ENCODE measurements at places on chromosomes 6 and 20.

DNA sequence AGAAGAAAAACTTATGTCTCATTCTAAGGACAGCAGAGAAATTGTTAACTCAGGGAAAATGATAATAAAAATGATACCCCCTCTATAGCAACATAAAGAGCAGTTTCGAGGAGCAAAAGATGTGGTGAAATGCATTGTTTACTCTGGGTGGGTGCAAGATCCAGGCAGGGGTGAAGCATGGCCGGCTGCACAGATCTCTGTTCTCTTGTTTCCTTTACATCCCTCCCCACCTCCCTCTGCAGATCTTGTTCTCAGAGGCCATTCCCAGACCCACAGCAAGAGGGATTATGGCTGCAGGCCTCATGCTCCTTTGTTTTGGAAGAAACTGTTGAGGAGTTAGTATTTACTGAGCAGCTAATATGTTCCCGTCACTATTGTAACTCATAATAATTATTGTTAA, 1.8 kb downstream of the BTN3A1 start:
- DNase-seq, result no peak

GRCh38 chr6:41197234-41197633, 3.7 kb downstream of the TREML2 start:
- DNase-seq, result no peak

DNA sequence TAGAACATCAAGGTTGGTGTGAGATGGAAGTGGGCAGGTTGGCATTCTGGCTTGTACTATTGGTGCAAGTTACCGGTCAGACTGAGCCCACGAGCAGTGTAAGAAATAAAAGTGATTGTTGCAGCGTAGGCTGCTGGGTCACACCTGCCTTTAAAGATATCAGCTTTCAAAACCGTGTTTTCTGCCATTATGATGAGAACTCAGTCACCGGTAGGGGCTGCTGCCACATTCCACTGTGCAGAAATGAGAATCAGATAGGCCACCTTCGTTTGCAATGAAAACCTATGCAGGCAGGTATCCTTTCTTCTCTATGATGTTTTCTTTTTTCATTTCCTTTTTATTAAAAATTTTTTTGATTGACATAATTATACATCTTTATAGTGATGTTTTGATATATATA, 168.5 kb downstream of the MYLK4 start:
- no peak for DNase-seq

GRCh38 chr20:63969838-63970713, at the start of gene ZNF512B:
TSS of gene ZNF512B (minus strand) at chr20:63969930. CDS start at chr20:63967950, 1,980 bp downstream.
- DNase-seq, result peak; percentile 67

GRCh38 chr6:150549007-150549406, 50.7 kb upstream of the PLEKHG1 start:
- no peak for DNase-seq

GRCh38 chr6:89580997-89581666, 57.4 kb downstream of the LYRM2 start:
- DNase-seq, result no peak

- DNase-seq, result no peak
Measured at GRCh38 chr6:34098045-34098936, 47.6 kb downstream of the GRM4 start.

GRCh38 chr6:149153693-149154092, 163.8 kb upstream of the TAB2 start:
- no peak for DNase-seq

DNA sequence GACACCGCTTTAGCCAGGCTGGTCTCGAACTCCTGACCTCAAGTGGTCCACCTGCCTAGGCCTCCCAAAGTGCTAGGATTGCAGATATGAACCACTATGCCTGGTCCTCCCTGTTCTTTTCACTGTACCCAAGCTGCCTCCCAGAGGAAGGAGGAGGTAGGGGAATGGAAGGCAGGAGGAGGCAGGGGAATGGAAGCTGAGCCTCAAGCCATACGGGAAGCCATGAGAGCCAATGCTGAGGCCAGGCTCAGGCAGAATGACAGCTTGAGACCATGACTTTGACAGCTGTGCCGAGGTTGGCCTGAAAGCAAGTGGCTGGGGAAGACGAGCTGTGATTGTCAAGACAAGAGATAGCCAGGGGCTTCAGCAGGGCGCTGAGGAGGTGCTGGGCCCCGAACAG, 13.6 kb upstream of the ZNF335 start:
- no peak for DNase-seq

DNA sequence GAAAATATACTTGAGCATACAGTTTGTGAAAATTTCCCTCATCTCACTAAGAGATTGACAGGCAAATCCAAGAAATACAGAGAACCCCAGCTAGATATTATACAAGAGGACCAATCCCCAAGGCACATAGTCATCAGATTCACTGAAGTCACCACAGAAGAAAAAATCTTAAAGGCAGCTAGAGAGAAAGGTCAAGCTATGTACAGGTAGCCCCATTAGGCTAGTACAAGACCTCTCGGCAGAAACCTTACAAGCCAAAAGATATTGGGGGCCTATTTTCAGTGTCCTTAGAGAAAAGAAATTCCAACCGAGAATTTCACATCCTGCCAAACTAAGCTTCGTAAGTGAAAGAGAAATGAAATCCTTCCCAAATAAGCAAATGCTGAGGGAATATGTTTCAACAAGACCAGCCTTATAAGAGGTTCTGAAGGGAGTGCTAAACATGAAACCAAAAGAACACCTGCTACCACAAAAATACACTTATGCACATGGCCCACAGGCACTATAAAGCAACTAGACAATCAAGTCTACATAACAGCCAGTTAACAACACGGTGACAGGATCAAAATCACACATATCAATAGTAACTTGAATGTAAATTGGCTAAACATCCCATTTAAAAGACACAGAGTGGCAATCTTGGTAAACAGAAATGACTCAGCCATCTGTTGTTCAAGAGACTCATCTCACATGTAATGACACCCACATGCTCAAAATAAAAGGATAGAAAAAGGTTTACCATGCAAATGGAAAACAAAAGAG, 96.3 kb downstream of the FHL5 start:
- no peak for DNase-seq

- DNase-seq, result peak; percentile 35
Measured at GRCh38 chr20:1950836-1951235, 43.0 kb downstream of the PDYN start.

GRCh38 chr6:13004601-13005000, 288.0 kb downstream of the PHACTR1 start:
- no peak for DNase-seq

GRCh38 chr6:43683708-43684455, 3.7 kb downstream of the MRPS18A start:
- DNase-seq, result no peak

GRCh38 chr6:1802491-1803395, 193.0 kb downstream of the FOXC1 start:
- DNase-seq, result peak; percentile 49

DNA sequence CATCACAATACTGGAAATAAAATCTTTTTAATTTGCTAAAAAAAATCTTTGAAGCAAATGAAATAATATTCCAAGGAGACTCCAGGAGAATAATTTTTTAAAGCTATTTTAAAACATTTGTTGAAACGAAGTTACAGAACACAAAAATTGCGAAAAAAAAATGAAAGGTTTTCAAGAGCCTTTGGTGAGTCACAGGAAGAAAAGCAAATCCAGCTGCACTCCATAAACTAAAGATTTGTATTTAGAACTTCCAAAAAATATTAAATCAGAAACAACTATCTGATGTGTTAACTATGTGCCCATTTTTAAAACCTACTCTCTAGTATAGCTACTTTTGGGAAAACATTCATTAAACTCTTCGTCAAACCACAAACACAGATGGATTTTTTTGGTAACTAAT, 23.6 kb downstream of the PDSS2 start:
- no peak for DNase-seq

DNA sequence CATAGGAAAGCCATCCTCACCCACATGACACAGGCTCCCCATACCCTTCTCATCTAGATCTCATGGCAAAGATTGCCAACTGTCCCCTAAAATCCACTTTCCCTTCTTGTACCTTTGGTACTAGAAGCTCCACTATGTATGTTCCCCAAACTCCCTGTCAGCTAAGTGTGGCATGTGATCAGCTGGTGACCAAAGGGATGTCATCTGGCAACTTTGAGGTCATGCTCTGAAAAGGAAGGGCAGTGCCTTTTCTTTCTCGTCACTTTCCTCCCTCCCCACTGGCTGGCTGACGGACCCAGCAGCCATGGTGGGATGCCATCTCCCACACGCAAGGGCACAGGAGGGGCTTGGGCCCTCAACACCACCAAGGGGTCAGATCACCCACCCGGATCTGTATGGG, 23.8 kb upstream of the TAF8 start:
- no peak for DNase-seq

GRCh38 chr6:108621117-108621516, 60.4 kb downstream of the FOXO3 start:
- DNase-seq, result peak; percentile 89

DNA sequence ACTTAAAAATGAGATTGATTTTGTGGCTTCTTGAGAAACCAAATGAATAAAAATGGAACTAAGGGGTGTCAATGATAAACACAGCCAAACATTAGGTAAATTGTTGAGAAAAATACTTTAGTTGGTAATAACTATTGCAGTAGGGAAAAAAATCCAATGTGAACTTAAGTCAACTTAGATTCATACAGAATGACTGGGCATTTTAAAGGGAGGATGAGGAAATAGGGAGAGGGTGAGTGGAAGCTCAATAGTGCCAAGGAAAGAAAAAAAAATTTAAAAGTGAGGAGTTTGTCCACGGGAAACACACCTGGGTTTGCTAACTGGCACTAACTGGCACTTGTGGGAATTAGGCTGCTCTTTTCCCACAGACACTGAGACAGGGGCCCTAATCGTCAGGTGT, 26.2 kb upstream of the PGK2 start:
- no peak for DNase-seq

DNA sequence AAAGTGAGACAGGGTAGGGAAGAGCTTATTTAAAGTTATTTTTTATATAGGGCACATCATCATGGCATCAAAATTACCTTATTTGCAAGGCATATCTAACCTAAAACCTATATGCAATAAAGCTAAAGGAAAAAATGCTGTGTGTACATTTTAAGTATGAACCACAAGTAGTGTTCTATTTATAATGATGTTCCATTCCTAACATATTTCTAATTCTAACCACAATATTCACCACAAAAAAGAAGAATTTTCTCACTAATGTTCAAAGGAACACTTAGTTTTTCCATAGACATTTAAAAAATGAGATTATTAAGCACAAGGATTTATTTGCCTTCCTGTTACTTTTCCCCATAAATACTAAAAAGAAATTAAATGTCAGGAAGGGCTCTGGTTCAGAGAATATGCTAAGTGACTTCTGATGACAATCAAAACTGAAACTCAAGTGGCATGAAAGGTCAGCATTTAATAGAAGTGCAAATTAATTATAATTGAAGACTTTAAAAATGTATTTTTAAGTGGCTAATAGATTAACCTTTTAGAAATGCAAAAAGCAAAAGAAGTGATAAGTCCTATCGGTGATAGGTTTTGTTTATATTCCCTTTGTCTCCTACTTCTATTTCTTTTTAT, 25.1 kb downstream of the GPR63 start:
- no peak for DNase-seq

- DNase-seq, result peak; percentile 38
Measured at GRCh38 chr20:32527052-32527446, 58.1 kb downstream of the NOL4L start.

- DNase-seq, result no peak
Measured at GRCh38 chr6:84123186-84123585, 89.6 kb downstream of the MRAP2 start.

- DNase-seq, result peak; percentile 66
Measured at GRCh38 chr6:7087066-7087465, 20.7 kb upstream of the RREB1 start.

Data from islet precursor cell (in vitro differentiated cells).